Motor neuron (in vitro differentiated cells): ENCODE measurements at places on chromosomes 3 and 15. TPM values are rescaled to one million over a fixed set of nuclear protein-coding genes. Genes with fewer than 3 reads are reported as not detected.

DNA sequence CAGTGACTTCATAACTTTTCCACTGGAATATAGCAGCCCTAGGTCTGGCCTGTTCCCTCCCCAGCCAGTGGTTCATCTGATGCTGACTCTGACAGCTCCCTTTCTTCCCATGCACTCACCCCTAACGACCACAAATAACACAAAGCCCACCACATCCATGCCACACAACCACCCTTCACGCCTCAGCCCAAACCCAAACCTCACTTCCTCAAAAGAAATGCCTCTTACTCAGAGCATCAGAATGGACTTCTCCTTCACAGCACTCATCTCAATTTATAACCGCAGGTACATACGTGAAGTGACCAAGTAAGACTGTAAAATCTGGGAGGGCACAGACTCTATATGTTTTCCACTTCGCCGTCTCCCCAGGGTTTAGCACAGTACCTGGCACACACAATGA lies 1.1 kb downstream of the RBSN start:
- no peak for ATAC-seq

GRCh38 chr3:105842449-105842848 lies 26.4 kb downstream of the CBLB start:
- ATAC-seq: no peak

DNA sequence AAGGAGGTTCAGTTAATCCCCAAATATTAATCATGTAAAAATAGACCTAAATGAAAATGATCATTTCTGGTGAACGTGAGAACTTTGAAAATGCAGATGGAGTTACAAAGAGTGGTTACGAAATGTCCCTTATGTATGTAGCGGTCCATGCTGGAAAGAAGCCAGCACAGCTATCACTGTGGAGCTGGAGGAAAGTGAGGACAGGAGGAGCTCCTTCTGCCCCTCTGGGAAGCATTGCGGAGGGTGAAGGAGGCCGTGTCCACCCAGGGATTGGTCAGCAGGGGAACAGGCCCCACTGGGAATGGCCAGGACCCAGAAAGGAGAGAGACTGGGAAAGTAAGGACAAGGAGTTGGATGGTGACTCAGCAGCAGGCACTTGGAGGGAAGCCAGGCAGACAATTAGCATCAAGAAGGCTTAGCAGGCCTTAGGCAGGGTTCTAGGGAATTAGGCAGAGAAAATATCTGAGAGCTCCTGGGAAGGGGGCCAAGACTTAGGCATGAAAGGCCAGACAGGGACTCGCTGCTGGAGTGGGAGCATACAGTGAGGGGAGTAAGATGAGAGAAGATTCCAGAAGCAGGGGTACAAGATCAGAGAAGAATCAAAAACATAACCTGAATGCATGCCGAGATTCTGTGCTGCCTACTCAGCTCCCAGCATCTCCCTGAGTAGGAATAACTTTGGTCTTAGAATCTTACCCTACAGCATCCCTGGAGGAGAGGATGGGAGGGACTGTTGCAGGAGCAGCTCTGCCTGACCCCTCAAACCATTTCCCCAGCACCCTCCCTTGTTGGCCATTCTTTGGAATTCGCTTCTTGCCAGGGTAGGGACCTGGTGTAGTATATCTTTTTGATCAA lies 171.0 kb upstream of the UMPS start:
- ATAC-seq: peak; percentile 54

DNA sequence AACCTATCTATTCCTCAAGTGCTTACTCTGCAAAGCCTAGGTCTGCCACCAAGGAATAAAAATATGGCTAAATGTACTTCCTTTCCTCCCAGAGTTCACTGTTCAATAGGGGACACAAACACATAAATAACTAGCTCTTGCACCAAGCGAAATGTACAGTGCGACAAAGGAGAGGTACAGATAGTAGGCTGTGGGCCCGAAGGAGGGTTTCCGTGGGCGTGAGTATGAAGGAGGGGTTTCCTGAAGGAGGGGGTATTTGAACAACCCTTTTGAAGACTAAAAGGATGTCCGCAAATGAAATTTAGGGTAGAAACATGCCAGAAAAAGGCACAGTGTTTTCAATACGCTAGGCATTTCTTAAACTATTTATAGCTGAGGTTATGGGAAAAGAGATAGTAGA lies 207.9 kb downstream of the LPP start:
- ATAC-seq: no peak

DNA sequence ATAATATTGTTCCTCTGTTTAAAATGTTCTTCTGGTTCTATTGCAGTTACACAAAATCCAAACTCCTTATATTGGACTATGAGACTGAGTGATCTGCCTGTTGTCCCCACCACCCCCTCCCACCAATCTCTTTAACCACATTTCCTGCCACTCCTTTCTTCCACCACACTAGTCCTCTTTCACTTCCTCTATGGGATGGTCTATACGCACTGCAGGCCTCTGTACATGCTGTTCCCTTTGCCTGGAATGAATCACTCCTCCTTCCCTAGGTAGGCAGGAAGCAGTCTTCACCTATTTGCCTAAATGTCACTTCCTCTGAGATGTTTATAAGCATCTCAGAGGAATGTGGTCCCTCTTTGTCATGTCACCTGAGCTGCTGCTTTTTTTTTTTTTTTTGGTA lies 4.0 kb downstream of the MAP2K1 start:
- no peak for ATAC-seq

GRCh38 chr3:139676632-139677387 lies 962 bp downstream of the NMNAT3 start:
- ATAC-seq: no peak

Gene SEC22A
- total RNA-seq: 12.5 and 17.8 TPM in 2 replicates

Gene EPHA6
- total RNA-seq: 4.5 and 6.1 TPM in 2 replicates

Gene TMEM158
- 7.5 and 8.8 TPM in 2 replicates for total RNA-seq
